ENCODE measurements at places on chromosomes 2 and 18. TPM values are rescaled to one million over a fixed set of nuclear protein-coding genes. Genes with fewer than 3 reads are reported as not detected.

Gene C2orf78
- not detected for total RNA-seq

Gene PAIP2B
- 0.47 TPM for total RNA-seq

Gene GLI2
- total RNA-seq = 1.7 TPM

Gene SRD5A2
- total RNA-seq = not detected

Gene RTP5
- not detected for total RNA-seq

Gene SLC19A3
- not detected for total RNA-seq

Gene MEP1B
- total RNA-seq = not detected

All from glomerular endothelial cell (primary cell).